Dorsolateral prefrontal cortex (tissue), 122 donors: ENCODE measurements at places on chromosomes 11 and 22.
A peak's percentile ranks its signal among the peaks of the same experiment; 100 is the strongest.

DNA sequence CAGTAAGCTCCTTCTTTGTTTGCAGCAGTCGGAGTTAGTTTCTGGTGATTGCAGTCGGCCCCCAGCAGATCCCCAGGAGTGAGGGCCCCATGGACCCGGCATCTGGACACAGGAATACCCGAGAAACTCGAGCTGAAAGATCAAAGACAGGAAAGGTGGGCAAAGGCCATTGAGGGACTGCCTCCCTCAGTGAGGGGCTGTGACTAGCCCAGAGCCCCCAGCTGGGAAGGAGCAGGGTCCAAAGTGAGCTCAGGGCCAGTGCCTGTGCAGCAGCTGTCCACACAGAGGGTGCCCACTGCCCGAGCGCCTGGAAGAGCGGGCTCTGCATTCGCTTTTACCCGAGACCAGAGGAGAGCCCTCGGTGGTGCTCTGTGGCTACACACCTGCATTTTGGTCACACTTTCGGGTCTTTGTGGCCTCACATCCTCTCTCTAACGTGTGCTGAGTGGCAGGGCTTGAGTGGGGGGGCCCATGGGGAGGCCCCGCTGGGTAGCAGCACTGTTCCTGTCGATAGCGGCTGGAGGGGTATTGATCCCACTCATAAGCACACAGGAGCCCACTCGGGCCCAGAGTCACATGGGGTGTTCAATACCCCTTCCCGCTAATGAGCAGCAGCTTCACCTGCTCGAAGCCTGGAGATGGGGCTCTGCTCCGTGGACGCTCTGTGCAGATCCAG lies 532.9 kb downstream of the TBC1D22A start:
- DNase-seq: no peak

DNA sequence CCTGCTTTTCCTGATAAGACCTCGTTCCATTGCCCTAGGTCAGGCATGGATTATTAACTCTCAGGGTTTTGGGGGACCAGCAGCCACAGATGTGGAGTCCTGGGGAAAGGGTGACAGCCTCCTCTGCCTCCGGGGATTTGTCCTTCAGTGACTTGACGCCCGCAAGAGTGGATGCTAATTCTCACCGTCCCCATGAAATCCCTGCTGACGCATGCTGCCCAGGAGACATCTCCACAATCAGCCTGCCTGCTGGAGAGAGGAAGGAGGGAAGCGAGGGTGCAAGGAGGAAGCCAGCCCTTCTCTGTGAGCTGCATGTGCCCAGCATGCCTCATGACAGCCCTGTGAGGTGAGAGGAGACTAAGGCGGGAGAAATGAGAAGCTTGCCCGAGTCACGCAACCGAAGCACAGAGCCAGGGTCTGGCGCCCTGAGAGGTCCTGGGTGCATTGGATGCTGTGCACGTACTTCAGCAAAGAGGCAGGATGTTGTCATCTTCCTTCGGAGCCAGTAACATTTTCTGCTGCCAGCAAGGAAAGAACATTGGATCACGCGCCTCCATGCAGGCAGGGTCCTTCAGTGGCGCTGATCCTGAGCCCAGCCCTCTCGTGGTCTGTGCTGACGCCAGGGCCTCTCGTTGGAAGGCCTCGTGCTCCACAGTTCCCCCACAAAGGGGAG lies 27.3 kb upstream of the KRTAP5-6 start:
- no peak for DNase-seq

DNA sequence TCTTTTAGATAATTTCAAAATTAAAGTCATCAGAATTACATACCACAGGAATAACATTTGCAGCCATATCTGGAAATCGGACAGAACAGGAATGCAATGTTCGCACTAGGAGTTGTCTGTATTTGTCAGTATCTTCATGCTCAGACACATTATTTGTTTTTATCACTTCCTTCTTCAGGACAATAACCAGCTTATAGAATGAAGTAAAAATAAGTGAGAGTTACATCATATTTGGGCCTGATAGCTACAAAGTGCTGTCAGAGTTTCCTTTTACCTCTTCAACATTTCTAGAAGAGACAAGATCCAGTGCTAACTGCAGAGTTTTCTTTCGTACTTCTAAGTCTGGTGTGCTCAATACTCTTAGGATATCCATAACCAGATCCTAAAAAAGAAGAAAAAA lies 18.9 kb downstream of the COPB1 start:
- DNase-seq: no peak

GRCh38 chr11:23233075-23233474 lies 372.8 kb upstream of the CCDC179 start:
- no peak for DNase-seq

DNA sequence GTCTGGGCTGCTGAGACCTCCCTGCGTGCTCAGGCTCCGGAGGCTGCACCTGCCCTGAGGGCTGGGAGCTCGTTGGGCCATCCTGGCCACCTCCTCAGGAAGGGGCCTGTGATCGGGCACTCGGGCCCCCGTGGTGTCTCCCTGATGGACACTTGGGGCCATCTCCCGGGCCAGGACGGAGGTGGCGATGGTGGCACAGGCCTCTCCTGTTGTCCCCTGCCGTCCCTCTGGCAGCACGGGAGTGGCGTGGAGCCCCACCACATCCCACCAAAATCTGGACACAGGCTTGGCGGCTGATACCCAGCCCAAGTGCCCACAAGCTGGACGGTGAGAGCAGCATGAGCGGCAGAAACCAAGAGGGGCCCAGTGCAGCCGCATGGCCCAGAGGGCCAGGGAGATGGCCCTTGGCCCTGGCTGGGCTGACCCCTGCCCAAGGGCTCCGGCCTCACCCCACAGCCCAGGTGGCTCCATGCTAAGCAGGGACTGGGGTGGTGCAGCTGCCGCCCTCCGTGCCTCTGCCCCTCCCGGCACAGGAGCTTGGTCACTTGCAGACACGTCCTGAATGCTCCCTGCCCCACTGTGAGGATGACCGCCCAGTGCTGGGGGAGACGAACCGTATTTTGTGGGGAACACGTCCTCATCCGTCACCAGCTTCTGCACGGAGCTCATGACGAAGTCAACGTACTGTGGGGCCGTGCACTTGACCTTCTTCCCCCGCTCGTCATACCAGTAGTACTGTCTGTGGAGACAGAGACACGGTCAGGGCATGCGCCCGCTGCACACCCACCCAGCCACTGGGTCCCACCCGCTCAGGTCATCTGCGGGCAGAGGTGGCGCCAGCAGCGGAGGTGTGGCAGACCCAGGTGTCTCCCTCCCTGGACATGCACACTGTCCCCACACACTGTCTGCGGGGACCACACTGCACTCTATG lies 15.6 kb downstream of the MOB2 start:
- DNase-seq: no peak

DNA sequence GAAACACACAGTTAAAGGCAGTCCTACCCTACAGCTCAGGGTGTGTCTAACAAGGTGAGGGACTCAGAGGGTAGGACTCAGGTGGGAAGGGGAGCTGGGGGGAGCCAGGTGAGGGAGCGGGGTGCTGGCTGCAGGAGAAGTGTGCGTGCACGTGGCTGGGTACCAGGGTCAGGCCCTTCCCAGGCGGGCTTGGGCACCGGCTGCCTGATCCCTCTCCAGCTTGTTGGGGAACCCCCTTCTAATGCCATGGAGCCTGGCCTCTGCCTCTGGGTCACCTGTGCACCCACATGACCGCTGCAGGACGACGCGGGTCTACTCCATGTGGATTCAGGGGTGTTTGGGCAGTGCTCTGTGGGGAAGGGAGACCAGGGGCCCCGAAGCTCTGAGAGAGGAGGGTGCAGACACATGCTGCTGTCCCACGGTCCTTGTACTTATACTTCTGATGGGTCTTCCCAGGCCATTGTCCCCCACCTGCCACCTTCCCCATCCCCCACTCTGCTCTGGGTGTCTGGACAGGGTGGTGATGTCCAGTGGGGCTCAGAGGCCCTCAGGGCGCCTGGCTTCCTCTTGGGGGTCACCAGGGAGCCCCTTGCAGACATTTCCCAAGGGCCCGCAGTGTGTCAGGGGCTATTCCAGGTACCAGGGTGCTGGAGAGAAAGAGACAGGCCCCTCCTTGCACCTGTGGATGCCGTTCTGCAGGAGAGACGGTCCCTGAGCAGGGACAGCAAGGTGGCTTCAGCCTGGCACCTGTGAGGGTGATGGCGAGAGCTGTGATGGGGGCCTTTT lies 10.4 kb upstream of the MRGPRD start:
- DNase-seq: peak; percentile 15

DNA sequence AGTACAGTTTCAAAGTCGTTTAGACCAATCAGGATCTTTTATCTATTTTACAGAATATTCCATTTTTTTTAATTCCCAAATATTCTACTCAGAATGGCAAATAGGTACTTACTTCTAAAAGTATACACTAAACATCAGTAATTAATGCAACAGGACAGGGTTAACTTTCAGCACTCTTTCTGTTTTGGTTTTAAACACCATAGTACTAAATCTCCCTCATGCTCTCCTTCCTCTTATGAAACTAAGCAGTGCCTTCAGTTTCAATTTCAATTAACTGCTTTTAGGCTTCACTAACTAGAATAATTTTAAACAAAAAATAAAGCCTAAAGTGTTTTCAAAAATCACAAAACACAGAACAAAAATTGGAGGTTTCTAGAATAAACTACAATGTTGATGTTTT lies 57.9 kb downstream of the NOX4 start:
- DNase-seq: no peak

DNA sequence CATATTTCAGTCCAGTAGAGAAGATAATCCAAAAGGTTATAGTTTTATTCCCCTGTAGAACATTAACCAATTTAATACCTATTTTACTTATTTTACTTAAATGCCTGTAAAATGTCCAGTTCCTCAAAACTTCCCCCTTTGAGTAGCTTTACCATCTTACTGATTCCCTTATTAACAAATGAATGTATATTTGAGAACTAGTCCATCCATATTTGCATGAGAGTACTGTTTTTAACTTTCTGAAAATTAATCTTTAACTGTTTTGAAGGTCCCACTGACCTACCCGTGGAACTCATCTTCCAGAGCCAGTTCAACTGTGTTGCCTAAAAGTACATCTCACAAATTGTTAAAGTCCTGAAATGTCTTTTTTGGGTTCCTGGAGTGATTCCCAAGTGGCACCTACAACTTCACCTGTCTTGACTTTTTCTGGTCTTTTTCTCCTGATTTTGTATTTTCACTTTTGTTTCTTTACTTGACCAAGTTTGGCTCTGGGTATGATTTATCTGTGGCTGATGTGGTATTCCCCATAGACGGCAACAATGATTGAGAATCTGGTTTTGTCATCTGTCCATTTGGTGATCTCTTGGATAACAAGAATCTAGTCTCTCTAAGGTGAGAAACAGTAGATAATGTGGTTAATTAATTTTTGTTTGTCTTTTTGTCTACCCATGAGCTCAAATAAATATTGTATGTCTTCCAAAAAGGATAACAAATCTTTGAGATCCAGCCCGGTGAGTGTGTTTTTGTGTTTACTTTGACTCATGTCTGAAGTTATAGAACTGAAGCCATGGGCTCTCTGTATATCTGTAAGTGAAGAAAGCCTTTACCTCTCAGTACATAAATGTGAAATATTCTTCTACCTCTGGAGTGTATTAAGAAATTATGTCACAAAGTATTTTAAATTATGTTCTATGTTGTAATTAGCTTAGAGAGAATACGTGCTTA lies 174.2 kb downstream of the ETS1 start:
- DNase-seq: no peak

DNA sequence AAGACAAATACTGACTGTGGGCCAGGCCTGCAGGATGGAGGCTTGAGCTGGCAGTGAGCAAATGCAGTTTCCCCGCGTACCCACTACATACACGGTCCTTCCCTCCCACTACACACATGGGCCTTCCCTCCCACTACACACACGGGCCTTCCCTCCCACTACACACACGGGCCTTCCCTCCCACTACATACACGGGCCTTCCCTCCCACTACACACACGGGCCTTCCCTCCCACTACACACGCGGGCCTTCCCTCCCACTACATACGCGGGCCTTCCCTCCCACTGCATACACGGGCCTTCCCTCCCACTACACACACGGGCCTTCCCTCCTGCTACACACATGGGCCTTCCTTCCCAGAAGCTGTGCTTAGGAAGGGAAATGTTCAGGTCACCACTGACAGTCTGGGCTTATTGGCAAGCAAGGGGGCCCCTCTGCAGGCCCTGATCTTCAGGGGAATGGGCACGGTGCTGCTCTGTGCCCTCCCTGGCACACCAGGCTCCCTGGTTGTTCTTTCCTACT lies 10.8 kb downstream of the DNAL4 start:
- DNase-seq: no peak

DNA sequence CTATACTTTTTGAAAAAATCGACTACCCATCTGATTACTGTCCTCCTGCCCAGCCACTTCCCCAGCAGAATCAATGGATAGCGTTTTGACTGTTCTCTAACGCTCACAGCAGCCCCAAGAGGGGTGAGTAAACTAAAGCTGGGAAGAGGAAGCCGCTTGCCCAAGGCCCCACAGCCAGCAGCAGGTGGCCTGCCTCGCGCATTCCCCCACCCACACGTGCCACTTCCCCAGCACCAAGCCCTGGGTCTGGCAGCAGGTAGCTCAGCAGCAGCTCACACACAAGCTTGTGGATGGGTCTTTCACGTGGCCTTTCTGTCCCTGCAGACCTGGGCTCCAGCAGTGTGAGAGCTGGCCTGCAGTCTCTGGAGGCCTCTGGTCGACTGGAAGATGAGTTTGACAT lies 34.3 kb downstream of the TOM1 start:
- no peak for DNase-seq

DNA sequence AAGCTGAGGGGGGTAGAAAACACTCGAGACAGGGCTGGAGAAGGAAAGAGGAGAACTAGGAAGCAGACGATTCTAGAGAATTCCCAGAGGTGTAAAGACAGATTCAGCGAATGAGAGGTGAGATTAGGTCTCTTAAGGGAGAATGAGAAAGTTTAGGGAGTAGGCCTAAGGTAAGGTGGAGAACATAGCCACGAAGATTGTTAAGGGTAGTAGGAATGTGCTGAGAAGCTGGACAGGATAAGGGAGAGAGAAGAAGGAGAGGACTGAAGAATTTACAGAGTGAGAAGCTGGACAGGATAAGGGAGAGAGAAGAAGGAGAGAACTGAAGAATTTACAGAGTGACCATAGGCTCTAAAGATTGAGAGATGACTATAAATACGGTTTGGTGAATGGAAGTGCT lies 908 bp downstream of the PPME1 start:
- DNase-seq: no peak

GRCh38 chr11:4539603-4540219 lies 5.3 kb upstream of the OR52M1 start:
- peak; percentile 44 for DNase-seq

GRCh38 chr11:123796226-123796625 lies 9.9 kb downstream of the OR6M1 start:
- DNase-seq: no peak

DNA sequence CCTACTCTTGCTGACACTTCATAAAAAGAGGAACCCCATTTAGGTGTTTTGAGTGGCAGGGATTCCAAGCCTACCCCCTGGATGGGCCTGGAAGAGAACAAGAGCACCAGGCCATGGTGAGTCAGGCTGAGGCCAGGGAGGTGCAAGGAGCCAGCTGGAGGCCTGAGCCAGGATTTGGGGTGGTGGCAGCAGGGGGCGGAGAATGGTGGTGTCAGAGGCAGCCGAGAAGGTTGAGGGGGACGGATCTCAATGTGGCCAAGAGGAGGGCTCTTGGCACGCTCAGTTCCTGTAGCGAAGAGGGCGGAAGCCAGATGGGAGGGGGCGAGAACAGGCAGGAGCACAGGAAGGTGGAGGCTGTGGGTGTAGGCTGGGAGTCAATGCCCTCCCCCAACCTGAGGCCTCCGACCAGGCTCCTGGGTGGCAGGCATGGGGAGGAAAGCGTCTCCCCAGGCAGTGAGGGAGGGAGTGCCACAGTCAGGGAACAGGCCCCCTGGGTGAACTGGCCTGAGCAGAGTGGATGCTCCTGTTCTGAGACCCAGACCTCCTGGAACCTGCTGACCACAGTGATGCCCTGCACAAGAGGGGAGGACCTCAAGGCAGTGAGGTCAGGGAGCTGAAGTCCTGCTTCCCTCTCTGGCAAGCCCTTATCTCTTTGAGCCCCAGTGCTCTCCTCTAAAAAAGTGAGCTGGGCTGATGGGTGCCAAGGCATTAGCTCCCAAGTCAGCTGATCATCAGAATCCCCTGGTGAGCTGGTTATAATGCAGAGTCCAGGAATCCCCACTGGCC lies 13.9 kb downstream of the RTN4RL2 start:
- DNase-seq: no peak
